ENCODE measurements at places on chromosomes 1 and 21.

DNA sequence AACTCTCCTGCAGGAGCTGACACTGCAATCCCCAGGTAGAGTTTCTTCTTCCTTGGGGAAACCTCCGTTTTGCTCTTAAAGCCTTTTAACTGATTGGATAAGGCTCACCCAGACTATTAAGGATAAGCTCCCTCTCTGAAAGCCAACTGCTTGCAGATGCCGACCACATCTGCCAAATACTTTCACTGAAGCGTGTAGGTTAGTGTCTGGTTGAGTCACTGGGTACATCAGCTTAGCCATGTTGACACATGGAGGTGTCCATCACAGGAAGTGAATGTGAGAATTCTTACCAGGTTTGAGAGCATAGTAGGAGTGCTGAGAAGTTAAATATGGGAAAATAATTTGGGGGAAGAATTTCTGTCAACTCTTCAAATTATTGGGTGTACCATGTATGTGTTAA lies 202.0 kb downstream of the AJAP1 start:
- DNase-seq: no peak

DNA sequence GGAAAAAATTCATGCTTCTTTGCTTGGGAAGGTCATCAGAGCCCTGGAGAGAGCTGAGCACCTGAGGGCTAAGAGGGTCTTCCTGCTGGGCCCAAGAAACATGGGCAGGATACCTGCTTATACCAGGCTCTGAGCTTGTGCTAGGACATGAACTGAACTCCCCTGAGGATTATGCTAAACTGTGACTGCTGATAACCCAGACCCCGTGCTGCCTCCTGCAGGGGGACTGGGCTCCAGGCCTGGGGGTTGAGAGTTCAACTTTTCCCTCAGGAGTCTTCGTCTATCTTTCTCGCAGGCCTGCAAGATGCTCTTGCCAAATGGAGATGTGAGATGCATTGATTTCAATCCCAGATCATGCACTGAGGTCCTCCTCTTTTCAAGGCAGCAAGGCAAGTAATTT lies 368.5 kb downstream of the HHAT start:
- DNase-seq: no peak

DNA sequence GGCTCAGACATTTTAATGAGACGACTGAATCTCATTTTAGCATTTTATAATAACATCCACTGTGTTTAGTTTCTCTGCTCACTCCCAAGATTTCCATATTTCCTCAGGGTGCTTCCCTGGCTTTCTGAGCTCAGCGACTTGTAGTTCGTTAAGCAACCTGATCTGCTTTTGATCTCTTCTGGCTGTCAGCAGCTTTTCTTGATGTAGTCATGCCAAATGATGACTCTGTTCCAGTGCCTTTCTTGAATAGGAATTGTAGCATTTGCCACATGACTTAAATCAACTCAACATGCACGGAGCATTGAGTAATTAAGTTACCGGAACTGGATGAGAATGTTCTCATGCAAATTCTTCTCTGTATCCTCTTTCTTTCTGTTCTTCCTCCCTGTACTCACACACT lies 246.1 kb downstream of the FMN2 start:
- peak; percentile 93 for DNase-seq

DNA sequence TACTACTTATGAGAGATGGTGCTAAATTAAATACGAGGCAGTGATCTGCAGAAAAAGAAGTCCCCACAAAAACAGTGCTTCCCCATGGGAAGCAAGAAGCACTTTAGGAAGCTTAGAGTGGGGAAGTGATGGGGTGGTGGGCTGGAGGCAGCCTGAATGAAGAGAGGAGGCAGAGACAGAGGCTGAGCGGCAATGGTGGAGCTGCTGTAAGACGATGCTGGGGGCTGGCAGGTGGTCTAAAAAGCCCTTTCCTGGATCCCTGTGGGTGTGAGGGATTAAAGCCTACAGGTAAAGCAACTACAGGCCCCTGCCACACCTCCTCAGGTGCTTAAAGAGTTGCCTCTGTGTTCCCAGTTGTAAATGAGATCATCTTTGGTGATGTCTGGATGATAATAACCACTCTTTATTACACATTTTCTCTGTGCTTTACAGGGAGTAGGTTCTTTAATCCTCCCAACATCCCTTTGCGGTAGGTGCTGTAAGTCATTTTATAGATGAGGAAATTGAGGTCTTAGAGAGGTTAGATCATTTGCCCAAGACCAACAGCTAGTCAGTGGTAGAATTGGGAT lies 39.2 kb downstream of the CNN3 start:
- DNase-seq: no peak

DNA sequence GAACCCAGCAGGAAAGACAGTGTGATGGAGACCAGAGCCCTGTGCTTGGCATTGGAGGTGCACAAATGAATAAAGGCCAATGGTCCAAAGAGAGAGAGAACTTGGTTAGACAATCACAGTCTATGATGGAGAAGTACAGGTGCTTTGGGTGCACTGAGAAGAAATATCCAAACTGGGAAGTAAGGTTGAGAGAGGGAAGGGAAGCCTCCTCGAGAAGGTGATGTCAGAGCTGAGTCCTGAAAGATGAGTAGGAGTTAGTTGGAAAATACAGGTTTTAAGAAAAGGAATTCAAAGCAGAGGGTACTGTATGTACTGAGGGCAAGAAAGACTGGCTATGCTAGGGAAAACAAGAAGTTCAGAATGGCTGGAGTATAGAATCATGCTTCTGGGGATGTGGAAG lies 94.1 kb upstream of the CD53 start:
- DNase-seq: no peak

DNA sequence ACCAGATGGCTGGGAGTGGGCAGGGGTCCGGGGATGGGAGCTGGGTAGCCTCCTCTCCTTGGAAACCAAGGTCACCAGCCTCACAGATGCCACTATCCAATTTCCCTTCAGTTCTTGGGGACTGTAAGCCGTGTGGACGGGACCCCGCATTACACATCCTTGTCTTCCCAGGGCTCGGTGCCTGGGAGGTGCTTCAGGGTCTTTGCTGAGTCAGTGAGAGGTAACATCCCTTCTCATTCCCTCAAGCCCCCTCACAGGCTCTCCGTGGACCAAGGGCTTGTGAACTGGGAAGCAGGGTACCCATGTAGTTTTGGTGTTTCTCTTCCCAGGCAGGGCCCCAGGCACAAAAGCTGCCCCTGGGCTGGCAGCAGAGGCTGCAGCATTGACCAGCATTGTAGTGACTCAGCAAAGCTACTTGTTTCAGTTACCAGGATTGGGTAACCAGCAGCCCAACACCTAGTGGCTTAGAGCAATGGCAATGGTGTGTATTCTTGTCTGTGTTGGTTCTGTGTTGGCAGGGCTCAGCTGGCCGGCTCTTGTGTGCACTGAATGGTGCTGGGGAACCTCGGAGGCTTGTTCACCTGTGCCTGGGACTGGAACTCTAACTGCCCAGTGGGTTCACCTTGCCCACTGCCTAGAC lies 24.6 kb upstream of the PCBP3 start:
- DNase-seq: no peak

- no peak for DNase-seq
Measured at GRCh38 chr21:34885125-34885524, 164.0 kb downstream of the RUNX1 start.

DNA sequence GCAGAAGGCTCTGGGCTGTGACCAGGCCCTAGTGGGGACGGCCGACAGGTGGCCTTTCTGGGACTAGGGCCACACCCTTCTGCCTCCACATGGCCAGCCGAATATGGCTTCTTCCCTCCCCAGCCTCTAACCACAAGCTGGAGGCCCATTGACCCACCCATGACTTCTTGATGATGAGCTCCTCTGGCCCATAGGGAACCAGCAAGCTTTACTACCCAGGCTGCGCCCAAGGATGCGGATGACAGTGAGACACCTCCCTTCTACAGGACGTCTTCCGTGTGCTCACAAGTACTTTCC lies 41.0 kb downstream of the LDLRAD2 start:
- DNase-seq: no peak

- no peak for DNase-seq
Measured at GRCh38 chr1:22216966-22217365, 74.1 kb upstream of the WNT4 start.

DNA sequence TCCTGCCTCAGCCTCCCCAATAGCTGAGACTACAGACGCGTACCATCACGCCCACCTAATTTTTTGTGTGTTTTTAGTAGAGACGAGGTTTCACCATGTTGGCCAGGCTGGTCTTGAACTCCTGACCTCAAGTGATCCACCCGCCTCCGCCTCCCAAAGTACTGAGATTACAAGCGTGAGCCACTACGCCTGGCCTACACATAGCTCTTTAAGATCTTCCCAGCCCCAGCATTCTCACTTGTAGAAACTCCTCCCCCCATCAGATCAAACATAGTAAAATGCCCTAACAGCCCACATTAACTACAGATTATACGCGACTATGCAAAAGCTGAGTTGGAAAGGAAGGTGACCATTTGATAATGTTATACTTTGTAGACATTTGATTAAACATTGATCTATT lies 634.8 kb downstream of the MATN1 start:
- no peak for DNase-seq

- DNase-seq: no peak
Measured at GRCh38 chr1:2373551-2374251, 17.7 kb downstream of the MORN1 start.

GRCh38 chr1:152907686-152908601 lies at the start of gene IVL:
Gene IVL (plus strand): TSS chr1:152908546. CDS start chr1:152909798, 1,252 bp downstream.
- peak; percentile 45 for DNase-seq

- peak; percentile 23 for DNase-seq
Measured at GRCh38 chr1:31244326-31244725, 4.6 kb upstream of the NKAIN1 start.

DNA sequence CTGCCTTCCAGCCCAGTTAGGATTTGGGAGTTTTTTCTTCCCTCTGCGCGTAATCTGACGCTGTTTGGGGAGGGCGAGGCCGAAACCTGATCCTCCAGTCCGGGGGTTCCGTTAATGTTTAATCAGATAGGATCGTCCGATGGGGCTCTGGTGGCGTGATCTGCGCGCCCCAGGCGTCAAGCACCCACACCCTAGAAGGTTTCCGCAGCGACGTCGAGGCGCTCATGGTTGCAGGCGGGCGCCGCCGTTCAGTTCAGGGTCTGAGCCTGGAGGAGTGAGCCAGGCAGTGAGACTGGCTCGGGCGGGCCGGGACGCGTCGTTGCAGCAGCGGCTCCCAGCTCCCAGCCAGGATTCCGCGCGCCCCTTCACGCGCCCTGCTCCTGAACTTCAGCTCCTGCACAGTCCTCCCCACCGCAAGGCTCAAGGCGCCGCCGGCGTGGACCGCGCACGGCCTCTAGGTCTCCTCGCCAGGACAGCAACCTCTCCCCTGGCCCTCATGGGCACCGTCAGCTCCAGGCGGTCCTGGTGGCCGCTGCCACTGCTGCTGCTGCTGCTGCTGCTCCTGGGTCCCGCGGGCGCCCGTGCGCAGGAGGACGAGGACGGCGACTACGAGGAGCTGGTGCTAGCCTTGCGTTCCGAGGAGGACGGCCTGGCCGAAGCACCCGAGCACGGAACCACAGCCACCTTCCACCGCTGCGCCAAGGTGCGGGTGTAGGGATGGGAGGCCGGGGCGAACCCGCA lies at the start of gene PCSK9:
Gene PCSK9 (plus strand): TSS at position 207 of the 741 bp plus-strand sequence. CDS start 290 bp downstream, at position 497.
- DNase-seq: peak; percentile 52

- no peak for DNase-seq
Measured at GRCh38 chr1:94798462-94798861, 21.7 kb upstream of the SLC44A3 start.

GRCh38 chr1:64590316-64590715 lies 120.4 kb downstream of the CACHD1 start:
- peak; percentile 15 for DNase-seq

GRCh38 chr1:180964595-180964994 lies 51.9 kb downstream of the KIAA1614 start:
- DNase-seq: no peak

- no peak for DNase-seq
Measured at GRCh38 chr21:45155910-45156309, 81.5 kb downstream of the ADARB1 start.

DNA sequence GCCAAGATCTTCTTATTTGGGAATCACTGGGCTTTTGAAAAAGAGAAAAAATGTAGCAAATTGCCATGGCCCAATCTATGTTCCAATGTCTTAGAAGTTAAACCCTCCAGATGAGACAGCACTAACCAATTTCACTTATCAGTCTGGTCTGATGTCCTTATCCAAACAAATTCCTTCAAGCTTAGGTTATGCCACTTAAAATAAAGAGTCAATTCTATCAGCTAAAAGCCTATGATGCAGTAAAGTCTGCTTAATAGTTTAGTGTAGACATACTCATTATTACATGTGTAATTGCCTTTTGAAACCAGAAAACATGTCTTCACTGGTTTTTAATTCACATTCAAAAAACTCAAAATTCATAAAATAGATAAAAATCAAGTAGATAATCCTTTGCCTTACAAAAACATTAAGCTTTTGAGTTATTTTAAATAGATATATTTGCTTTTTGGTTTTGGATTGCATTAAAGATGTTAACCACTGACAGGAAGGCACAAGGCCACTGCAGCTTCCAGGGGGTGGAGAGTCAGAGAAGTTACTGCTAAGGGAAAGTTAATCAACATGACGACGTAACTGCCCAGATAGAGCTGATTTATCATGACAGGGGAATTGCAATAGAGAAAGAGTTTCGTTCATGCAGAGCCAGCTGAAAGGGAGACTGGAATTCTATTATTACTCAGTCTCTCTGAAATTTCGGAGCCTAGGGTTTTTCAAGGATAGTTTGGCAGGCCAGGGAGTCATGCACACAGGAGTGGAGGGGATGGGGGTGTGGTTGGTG lies 106.1 kb downstream of the MAP3K21 start:
- no peak for DNase-seq

- DNase-seq: no peak
Measured at GRCh38 chr1:205601205-205601604, 30.6 kb downstream of the ELK4 start.

GRCh38 chr1:27567146-27567526 lies 36.8 kb downstream of the AHDC1 start:
- no peak for DNase-seq

DNA sequence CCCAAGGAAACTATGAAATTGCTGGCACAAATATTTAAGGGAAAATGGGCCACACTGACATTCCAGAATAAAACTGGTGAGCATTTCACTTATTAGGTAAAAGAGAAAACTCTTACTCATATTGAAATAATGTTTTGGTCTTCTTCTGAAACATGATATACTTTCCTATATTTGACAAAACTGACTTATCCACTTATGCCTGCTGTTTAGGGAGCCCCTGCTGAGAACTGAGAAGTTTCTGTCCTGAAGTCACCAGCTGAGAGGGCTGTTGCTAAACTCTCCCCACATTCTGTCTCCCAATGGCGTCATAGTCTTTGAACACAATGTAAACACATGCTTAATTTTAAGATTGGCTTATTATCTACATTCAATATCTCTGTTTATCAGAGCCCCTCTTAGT lies 46.8 kb upstream of the ZC3H11B start:
- peak; percentile 88 for DNase-seq
